ENCODE measurements at places on chromosomes 11 and 22.

DNA sequence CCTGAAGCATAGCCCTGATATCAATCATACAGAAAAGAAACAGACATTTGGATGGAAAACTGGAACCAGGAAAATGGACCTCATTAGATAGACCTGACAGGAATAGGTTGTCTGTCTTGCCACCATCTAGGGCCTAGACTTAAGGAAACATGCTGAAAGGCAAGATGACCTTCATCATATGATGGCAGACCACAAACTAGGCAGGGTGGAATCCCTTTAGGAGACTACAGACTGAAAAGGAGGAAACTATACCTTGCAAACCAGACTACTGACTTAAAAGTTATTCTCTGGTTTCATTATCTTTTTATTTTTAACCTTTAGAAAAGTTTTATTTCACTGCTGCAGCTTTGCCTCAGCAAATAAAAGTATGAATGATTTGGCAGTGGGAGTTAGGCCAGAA, 20.3 kb downstream of the SBF2 start:
- no peak for DNase-seq

GRCh38 chr22:20001082-20001638, 15.5 kb downstream of the ARVCF start:
- DNase-seq = no peak

- no peak for DNase-seq
These were observed 2.4 kb upstream of the MYBPC3 start for GRCh38 chr11:47354913-47355282.

- no peak for DNase-seq
These were observed 66.4 kb upstream of the OLFML1 start for GRCh38 chr11:7418906-7419305.

- no peak for DNase-seq
These were observed 20.7 kb upstream of the C11orf96 start for GRCh38 chr11:43921561-43922294.

- DNase-seq = no peak
These were observed 40.5 kb downstream of the DUSP8 start for GRCh38 chr11:1531449-1532013.

DNA sequence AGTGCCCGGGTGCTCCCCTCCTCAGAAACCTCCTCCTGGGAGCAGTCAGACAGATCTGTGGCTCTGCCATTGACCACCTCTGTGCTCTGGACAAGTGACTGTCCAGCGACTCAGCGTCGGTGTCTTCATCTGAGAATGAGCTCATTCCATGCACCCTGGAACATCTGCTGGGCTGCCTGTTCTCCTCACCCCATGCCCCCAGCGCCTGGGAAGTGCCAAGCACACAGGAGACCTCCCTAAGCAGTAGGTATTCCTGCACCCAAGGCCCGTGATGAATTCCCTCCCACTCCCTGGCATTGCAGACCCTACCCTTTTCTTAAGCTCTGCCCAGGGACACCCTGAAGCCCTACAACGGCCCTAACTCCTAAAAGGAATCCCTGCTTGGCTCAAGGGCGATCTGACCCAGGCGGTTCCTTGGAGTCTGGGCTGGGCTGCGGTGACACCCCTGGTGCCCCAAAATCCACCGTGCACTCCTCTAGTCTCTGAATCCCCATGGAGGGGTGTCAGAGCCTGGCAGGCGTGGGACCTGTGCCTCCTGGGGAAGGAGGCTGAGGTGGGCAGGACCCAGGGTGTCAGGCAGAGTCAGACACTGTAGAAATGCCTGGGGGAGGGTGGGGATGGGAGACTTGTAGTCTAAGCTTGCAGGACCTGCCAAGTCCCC, 92.0 kb downstream of the CEP164 start:
- DNase-seq = no peak

GRCh38 chr11:35427071-35427470, 7.7 kb upstream of the SLC1A2 start:
- DNase-seq = no peak

DNA sequence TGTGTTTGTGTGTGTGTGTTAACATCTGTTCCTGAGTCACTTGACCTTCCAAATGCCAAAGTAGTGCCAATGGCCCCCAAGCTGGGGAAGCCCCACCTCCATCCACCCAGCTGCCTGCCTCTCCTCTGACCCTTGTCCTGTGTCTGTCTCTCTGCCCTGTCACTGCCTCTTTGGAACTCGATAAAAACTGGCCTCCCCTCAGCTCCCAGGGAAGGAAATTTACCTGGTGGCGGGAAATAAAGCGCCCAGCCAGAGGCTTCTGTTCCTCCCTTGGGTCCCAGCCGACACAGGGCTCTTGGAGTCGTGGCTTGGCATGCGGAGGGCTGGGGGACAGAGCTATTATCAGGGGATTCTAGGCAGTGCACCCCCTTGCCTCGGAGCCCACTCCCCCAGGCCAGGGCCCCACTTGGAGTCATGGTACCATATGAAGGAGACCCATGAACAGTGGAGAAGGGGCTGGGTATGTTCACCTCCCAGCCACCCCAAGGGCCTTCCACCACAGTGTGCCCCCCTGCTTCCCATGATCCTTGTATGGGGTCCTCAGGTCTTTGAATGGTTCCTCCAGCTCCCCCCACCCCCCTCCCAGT, 6.2 kb downstream of the KCNC1 start:
- no peak for DNase-seq

GRCh38 chr11:27356624-27357222, 6.3 kb downstream of the CCDC34 start:
- DNase-seq = no peak
